ENCODE measurements at places on chromosomes 5 and 9.

GRCh38 chr5:77847814-77848290, 71.7 kb upstream of the TBCA start:
- DNase-seq = no peak

DNA sequence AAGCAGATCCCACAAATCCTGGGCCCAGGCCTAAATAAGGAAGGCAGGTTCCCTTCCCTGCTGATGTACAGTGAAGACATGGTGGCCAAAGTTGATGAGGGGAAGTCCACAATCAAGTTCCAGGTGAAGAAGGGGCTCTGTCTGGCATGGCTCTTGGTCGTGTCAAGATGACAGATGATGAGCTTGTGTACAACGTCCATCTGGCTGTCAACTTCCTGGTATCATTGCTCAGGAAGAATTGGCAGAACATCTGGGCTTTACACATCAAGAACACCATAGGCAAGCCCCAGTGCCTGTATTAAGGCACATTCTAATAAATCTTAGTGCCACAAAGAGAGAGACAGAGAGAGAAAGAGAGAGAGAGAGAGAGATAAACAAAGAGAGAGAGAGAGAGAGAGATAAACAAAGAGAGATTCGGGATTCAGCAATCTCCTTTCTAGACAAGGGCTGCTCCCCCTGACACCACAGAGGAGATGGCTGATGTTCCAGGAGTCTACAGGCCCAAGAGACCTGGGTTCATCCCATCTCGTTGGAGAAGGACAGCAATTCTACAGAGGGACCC, 45.5 kb upstream of the HSPA9 start:
- DNase-seq = no peak

- no peak for DNase-seq
Observed at GRCh38 chr5:82332064-82332855, 54.1 kb upstream of the RPS23 start.

- DNase-seq = no peak
Observed at GRCh38 chr5:159836691-159837090, 79.6 kb upstream of the ADRA1B start.

DNA sequence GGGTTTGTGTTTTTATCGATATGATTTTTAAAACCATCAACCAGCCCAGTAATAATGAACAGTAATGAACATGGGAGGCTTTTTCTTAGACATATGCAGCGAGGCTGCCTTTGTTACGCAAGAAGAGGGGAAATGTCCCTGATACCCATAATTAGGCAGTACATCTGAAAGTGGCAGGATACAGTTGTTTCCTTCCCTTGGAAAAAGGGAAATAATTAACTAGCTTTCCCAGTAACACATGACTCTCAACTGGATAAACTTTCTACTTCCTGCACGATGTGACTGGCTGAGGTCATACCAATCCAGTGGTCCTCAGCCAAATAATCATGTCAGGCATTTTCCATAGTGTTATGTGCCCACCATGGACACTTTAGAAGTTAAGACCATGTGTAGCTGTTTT, 431.6 kb upstream of the C9orf72 start:
- no peak for DNase-seq

GRCh38 chr5:36495611-36496010, 110.8 kb upstream of the SLC1A3 start:
- DNase-seq = no peak

GRCh38 chr9:133508046-133508445, 16.7 kb downstream of the MYMK start:
- DNase-seq = no peak

- no peak for DNase-seq
Observed at GRCh38 chr5:16930496-16930895, 5.6 kb downstream of the MYO10 start.

DNA sequence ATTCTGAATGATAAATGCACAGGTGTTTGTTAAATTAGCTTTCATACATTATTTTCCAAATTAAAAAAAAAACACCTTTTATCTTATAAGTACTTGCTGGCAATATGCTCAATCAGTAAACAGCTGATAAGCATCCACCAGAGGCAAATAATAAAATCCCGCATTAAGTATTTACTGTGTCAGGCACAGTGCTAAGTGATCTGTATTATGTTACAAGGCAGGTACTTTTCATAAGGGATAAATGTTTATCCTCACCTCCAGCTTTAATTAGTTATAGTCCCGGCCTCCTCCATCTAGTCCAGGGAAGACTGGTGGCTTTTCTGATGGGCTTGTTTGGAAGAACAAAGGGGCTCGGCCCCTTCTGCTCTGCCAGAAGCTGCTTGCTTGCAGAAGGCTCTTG, 40.1 kb downstream of the PFDN1 start:
- DNase-seq = no peak

DNA sequence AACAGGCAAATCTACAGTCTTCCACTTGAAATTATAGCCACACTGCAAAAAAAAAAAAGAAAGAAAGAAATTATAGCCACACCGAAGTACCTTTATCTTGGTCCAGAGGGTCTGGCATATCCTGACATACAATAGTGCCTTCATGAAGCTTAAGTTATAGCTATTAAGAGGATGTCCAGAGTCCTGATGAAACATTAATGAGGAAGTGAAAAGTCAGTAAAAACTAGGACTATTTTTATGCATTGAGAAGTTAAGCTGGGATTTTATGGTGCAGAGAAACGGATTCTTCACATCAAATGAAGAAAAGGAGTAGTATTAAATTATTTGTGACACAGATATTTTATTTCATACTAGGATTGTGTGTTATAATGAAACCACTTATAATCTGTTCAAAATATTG, 123.9 kb downstream of the SV2C start:
- no peak for DNase-seq

GRCh38 chr9:18985464-18985951, 47.5 kb downstream of the SAXO1 start:
- DNase-seq = peak; percentile 49

Data from GM04504 (cell line).